ENCODE measurements at places on chromosomes 11 and 22. TPM values are rescaled to one million over a fixed set of nuclear protein-coding genes. Genes with fewer than 3 reads are reported as not detected.

OR2AT4 gene
- not detected for total RNA-seq

NCAM1 gene
- total RNA-seq = 27.3 TPM

PHLDB1 gene
- total RNA-seq = 110 TPM

OR6A2 gene
- 0.24 TPM for total RNA-seq

Measured in progenitor cell of endocrine pancreas (in vitro differentiated cells).